Mucosa of gallbladder (tissue), 1 donor: ENCODE measurements at places on chromosomes 5 and 9.

DNA sequence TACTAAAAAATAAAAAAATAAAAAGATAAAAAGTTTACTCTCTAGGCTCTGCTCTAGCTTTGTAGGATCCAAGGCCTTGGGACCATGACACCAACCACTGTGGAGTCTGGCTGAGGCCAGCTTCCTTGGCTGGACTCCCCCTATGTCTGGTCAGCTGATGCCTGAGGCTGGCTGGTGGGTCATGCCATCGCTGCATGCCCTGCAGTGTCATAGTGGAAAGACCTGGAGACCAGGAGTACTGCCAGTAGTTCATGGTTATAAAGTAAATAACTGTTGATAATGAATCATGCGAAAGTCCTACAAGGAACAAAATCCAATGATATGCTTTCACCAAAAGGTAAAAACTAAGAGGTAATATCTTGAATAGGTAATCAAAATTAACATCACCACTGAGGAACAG, 43.2 kb downstream of the GARNL3 start:
- peak; percentile 41 for DNase-seq

DNA sequence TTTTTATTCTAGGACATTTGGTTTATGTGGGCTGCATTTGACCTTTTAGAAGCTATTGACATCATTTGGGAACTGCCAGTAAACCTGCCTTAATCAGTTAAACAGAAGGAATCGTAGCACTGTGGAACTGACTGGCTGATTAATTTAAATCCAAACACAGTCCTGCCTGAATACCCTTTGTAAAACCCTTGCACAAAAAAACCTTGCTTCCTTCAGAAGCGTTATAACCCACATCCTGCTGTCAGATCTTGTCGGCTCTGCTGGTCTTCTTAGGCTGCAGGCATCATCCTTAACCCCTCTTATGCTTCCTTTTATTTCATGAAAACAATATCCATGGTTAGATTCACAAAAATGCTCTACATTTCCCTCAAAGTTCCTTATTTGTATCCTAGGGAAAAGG, 46.3 kb downstream of the PAM start:
- no peak for DNase-seq

GRCh38 chr9:111516061-111516465, 8.9 kb upstream of the ZNF483 start:
- no peak for DNase-seq

GRCh38 chr9:90808890-90809685, 7.5 kb downstream of the SYK start:
- peak; percentile 20 for DNase-seq

DNA sequence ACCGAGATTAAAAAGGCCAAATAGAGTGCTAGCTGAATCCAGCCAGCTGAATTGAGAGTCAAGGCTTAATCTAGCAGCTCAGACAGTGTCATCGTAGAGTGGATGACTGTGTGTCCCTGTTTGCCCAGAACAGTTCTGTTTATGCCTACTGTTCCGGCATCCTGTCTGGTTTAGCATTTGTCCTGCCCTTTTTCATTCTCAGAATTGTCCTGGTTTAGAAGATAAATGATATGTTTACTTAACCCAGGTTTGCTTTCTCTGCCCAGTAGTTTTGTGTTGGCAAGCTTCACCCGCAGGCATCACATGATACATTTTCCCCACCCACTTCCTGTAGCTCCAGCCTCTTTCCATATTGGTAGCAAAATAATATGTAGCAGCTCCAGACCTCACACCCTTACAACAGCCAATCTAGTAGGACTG, 41.3 kb upstream of the ZSWIM6 start:
- peak; percentile 78 for DNase-seq

DNA sequence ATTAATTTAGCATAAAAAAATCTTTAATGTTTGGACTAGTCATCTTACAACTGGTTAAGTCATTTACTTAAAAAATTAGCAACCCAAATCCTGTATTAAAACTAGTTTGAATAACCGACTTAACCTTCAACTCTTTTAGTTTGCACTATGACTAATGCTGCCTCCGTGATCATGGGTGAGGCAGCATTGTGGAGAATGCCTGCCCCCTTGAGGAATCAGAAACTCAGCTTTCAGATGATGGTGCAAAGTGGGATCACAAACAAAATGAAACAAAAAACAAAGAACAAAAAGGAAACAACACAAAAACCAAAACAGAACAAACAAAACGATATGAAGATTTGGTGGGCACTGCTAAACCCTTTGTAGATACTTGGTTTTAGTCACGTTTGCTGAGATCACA, 127.0 kb upstream of the PALM2AKAP2 start:
- no peak for DNase-seq

DNA sequence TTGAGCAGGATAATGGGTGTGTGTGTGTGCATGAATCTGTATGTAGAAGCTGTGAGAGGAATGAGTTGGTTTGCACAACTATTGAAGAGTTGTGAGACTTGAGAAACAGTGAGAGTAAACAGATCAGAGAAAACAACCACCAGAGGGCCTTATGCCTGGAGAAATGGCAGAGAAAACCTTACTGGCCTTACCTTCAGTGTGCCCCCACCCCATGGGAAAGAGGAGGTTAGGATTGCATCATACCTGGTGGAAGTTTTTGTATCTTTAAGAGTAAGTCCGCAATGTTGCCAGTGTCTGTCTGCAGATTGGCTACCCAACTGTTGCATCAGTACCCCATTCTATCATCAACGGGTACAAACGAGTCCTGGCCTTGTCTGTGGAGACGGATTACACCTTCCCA, 1909.4 kb upstream of the WWC1 start:
- no peak for DNase-seq

DNA sequence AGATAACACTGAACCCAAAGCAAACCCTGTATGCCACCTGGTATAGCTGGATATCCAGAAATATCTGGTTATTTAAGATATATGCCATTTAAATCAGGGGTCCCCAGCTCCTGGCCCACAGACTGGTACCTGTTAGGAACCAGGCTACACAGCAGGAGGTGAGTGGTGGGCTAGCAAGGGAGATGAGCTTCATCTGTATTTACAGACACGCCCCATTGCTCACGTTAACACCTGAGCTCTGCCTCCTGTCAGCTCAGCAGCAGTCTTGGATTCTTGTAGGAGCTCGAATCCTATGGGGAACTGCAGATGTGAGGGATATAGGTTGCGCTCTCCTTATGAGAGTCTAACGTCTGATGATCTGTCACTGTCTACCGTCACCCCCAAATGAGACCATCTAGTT, 646.6 kb downstream of the TLE4 start:
- DNase-seq: no peak
